ENCODE measurements at places on chromosomes 2 and 18.

GRCh38 chr18:77009675-77010074, 122.9 kb downstream of the MBP start:
- H3K36me3 ChIP-seq: no peaks in the 10 kb centered on the region
- no peak overlapping the region for H3K27ac ChIP-seq
- H3K4me1 ChIP-seq: no peaks in the 10 kb centered on the region
- H3K4me3 ChIP-seq: no peak overlapping the region

DNA sequence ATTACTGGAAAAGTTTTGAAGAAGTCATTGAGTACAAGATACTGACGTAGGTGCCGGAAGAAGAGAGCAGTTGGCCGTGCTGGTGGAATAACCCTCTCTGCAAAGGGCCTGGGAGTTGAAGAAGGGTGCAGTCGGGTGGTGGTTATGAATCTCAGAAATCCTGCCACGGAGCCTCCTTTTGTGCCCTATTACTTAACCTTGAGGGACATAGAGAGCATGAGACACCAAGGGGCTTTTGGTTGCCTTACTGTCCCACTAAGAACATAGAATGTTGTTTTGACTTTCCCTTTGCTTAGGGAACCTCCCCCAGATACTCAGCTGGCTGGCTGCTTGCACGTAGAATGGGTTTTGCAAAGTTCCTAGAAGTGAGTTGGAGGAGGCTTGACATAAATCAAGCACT, 1.3 kb upstream of the CD28 start:
- peaks cover 11% of the 10 kb centered on the region for H3K4me1 ChIP-seq
- H3K27me3 ChIP-seq: no peaks in the 10 kb centered on the region
- DNase-seq: no peak
- no peak overlapping the region for H3K27ac ChIP-seq
- H3K36me3 ChIP-seq: no peaks in the 10 kb centered on the region
- H3K4me3 ChIP-seq: no peak overlapping the region

- H3K4me3 ChIP-seq: no peak overlapping the region
- H3K4me1 ChIP-seq: no peaks in the 10 kb centered on the region
- no peak for DNase-seq
- no peaks in the 10 kb centered on the region for H3K27me3 ChIP-seq
Measured at GRCh38 chr2:121897335-121897970, 142.0 kb downstream of the TSN start.

- DNase-seq: peak; percentile 89
- no peak overlapping the region for H3K27ac ChIP-seq
- H3K36me3 ChIP-seq: no peaks in the 10 kb centered on the region
- H3K4me1 ChIP-seq: peaks cover 7% of the 10 kb centered on the region
- H3K27me3 ChIP-seq: no peaks in the 10 kb centered on the region
Measured at GRCh38 chr2:216829533-216829932, 30.3 kb downstream of the TNP1 start.

- H3K4me3 ChIP-seq: no peak overlapping the region
- H3K27ac ChIP-seq: no peak overlapping the region
- no peak for DNase-seq
- no peaks in the 10 kb centered on the region for H3K4me1 ChIP-seq
Measured at GRCh38 chr18:38747153-38747552, 1181.6 kb upstream of the CELF4 start.

DNA sequence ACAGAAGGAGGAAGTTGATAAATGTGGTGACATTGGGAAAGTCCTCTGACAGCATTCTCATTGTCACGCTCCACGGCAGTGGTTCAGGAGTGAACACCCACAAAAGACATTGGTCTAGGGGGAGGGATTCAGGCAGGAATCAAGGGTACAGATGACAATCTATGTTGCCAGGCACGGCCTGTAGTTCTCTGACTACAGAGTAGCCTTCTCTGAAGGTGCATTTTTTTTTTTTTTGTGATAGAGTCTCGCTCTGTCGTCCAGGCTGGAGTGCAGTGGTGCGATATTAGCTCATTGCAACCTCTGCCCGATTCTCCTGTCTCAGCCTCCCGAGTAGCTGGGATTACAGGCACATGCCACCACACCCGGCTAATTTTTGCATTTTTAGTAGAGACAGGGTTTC, 7.4 kb upstream of the MOB1A start:
- no peaks in the 10 kb centered on the region for H3K27me3 ChIP-seq
- DNase-seq: peak; percentile 64
- no peak overlapping the region for H3K4me3 ChIP-seq
- no peaks in the 10 kb centered on the region for H3K4me1 ChIP-seq

- H3K4me3 ChIP-seq: no peak overlapping the region
- no peaks in the 10 kb centered on the region for H3K36me3 ChIP-seq
- H3K27ac ChIP-seq: no peak overlapping the region
- DNase-seq: no peak
Measured at GRCh38 chr2:16638946-16639345, 26.7 kb downstream of the CYRIA start.

GRCh38 chr18:7429831-7430230, 137.3 kb upstream of the PTPRM start:
- H3K27me3 ChIP-seq: no peaks in the 10 kb centered on the region
- H3K4me3 ChIP-seq: no peak overlapping the region
- no peaks in the 10 kb centered on the region for H3K4me1 ChIP-seq
- H3K36me3 ChIP-seq: no peaks in the 10 kb centered on the region
- no peak overlapping the region for H3K27ac ChIP-seq

DNA sequence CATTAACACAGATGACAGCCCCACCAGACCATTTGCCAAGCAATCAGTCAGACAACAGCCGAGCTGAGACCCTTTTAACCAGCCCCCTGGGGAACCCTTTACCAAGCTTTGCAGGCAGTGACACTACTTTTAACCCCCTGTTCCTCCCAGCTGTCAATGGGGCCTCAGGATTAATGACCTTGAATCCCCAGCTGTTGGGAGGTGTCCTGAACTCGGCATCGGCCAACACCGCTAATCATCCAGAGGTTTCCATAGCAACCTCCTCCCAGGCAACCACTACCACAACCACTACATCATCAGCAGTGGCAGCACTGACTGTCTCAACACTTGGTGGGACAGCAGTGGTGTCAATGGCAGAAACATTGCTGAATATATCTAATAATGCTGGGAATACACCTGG, 160.9 kb upstream of the EPC2 start:
- no peak overlapping the region for H3K27ac ChIP-seq
- no peaks in the 10 kb centered on the region for H3K36me3 ChIP-seq
- no peaks in the 10 kb centered on the region for H3K4me1 ChIP-seq
- H3K27me3 ChIP-seq: no peaks in the 10 kb centered on the region
- no peak overlapping the region for H3K4me3 ChIP-seq

DNA sequence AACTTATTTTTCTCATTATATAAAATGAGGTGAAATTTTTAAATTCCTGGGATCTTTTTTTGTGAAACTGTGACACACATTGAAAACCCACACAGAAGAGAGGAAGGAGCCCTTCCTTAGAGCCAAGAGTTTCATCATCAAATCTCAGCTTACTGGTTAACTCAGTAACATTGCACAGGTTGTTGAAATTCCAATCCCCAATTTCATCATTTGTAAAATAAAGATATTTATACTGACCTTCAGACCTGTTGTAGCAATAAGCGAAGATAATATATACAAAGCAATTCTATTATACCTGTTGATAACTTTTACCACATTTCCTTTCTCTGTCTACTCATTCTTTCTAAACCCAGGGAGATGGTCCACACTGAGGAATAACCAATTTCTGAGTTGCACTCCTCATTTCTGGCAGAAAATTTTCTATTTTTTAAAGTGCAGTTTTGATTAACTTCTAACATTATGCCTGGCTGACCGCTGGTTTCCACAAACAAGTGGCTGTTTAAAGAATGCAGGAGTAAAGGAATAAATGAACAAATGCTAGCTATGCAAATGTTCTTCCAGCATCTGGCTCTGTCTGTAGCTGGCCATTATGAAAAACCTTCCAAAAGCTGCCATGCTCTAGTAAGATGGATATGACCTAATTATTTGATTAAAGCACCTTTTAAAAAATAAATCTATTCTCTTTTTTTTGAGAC, 105.7 kb upstream of the LINC00305 start:
- H3K36me3 ChIP-seq: no peaks in the 10 kb centered on the region
- H3K4me1 ChIP-seq: no peaks in the 10 kb centered on the region
- H3K4me3 ChIP-seq: no peak overlapping the region
- no peak overlapping the region for H3K27ac ChIP-seq

DNA sequence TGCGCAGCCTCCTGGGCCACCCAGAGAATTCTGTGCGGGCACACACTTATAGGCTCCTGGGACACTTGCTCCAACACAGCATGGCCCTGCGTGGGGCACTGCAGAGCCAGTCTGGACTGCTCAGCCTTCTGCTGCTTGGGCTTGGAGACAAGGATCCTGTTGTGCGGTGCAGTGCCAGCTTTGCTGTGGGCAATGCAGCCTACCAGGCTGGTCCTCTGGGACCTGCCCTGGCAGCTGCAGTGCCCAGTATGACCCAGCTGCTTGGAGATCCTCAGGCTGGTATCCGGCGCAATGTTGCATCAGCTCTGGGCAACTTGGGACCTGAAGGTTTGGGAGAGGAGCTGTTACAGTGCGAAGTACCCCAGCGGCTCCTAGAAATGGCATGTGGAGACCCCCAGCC, 11.8 kb upstream of the TTLL4 start:
- H3K4me1 ChIP-seq: no peaks in the 10 kb centered on the region
- no peak overlapping the region for H3K27ac ChIP-seq
- no peak for DNase-seq
- peaks cover 37% of the 10 kb centered on the region for H3K36me3 ChIP-seq
- H3K4me3 ChIP-seq: no peak overlapping the region
- no peaks in the 10 kb centered on the region for H3K27me3 ChIP-seq

DNA sequence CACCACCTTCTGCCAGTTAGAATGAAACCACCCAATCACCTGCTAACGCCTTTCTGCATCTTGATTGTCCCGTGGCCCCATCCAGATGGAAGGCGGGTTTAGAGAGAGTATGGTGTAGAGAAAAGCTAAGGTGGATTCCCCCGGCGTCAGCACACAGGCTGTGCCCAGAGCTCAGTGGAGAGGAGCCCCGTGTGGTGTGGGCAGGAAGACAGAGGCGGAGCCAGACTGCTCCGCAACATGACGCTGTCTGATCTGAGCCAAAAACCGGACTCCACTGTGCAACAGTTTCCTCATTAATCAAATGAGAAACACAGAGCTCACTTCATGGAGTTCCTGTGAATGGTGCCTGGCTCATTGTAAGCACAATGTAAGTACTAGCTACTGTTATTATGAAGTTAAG, 448.1 kb upstream of the SMIM21 start:
- no peaks in the 10 kb centered on the region for H3K4me1 ChIP-seq
- no peak overlapping the region for H3K27ac ChIP-seq
- no peak for DNase-seq
- H3K36me3 ChIP-seq: no peaks in the 10 kb centered on the region
- H3K27me3 ChIP-seq: no peaks in the 10 kb centered on the region

- no peak for DNase-seq
- no peak overlapping the region for H3K27ac ChIP-seq
- no peaks in the 10 kb centered on the region for H3K27me3 ChIP-seq
- H3K4me3 ChIP-seq: no peak overlapping the region
- H3K36me3 ChIP-seq: no peaks in the 10 kb centered on the region
Measured at GRCh38 chr18:57081899-57082298, 65.0 kb upstream of the BOD1L2 start.

GRCh38 chr2:160282063-160282580, 82.0 kb upstream of the ITGB6 start:
- H3K4me3 ChIP-seq: no peak overlapping the region
- no peaks in the 10 kb centered on the region for H3K27me3 ChIP-seq
- no peak for DNase-seq
- no peak overlapping the region for H3K27ac ChIP-seq
- H3K36me3 ChIP-seq: peaks cover 36% of the 10 kb centered on the region
